Muscle of leg (tissue), 16 donors: ENCODE measurements at places on chromosomes 11 and 22. TPM values are rescaled to one million over a fixed set of nuclear protein-coding genes. Genes with fewer than 3 reads are reported as not detected.

DNA sequence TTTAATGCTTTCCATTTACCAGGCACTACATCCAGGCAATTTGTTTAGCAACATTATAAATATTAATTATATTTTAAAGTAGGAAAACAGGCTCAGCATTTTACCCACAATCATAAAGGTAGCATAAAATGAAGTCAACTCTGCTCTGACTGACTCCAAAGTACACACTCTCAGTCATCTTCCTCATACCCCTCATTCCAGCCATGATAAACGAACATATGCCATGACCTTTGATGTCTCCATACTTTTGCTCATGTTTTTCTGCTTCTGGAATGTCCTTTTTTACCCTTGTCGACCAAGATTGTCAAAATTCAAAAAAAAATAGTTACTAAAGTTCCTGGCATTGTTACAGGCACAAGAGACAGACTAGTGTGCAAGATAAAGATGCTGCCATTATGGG is 77.7 kb upstream of the SOX6 start:
- DNase-seq = no peak

GRCh38 chr11:130413405-130414106 is 14.9 kb downstream of the ADAMTS8 start:
- DNase-seq = no peak

DNA sequence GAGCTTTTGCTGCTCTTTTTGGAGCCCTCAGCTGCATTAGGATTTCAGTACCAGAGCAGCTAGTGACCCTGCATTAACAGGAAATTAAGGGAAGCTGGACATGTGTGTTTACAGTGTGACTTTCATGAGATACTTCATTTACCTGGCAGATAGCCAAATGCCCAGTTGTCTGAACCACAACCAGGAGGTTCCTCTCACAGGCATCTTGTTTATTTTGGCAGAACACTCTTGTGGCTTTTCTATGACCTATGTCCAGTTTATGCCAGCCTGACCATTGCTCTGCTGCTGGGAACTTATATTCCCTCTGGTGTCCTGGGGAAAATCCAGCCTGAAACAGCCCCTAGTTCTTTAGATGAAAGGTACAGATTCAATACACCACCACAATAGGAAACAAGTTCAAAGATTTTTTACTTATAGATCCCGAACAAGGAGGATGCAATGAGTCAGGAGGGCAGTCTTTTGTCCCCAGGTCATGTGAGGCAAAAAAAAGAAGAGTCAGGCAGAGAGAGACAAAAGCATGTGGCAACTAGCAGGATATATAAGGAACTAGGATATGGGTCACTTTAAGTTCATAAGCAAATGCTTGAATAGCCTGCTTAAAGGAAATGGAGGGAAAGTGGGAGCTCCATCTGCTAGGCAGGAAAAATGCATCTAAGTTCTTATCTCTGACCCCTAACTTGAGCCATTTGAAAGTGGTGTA is 379.3 kb downstream of the INSC start:
- peak; percentile 52 for DNase-seq

DNA sequence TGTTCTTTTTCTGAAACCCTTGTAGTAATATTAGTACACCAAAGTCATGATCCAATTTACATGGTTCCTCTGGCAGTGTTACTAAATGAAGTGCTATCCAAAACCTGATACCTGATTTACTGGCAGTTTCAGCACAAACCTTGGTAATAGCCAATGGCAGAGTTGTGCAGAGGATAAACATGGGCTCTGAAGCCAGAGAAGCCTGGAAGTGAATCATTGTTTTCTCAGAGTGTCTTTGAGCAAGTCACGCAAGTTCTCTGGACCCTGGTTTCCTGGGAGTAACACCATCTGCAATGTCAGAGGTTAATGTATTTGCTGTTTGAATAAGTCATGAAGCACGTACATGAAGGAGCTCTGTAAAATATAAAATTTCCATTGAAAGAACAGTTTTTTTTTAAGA is 222.3 kb upstream of the NARS2 start:
- DNase-seq = no peak

- peak; percentile 54 for DNase-seq
These were observed 75.0 kb upstream of the AMPD3 start for GRCh38 chr11:10379871-10380568.

DNA sequence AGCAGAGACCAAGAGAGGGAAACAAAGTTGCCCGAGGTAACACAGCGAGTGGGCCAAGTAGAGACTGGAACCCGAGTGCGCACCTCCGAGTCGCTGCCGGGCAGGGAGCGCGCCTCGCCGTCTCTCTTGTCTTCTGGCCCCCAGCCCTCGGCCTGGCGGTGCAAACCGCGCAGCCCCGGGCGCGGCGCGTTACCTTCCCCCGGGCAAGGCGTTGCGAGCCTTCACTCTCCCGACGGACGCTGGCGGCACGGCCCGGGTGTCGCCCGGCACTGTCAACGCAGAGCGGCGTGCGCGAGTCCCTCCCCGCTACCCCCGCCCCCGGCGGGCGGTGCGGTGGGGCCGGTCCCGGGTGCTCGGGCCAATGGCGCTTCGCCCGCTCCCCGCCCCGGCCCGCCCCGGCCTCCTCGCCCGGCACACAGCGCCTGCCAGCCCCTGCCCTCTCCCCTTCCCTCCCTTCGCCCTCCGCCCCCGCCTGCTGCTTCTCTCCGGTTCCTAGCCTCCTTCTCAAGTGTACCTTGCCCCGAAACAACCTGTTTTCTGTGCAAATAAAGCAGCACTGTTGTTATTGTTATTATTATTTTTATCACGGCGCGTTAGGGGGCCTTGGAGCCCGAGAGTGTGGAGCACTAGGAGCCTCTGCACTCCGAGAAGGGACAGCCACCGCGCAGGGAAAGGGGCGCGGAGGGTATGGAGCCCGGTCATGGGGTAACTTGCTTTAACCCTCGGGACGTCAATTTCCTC is at the start of gene SYTL2:
Gene SYTL2, minus strand, starts transcription at position 271 of the 741 bp plus-strand sequence. CDS start 53,416 bp downstream, outside the sequence.
- DNase-seq = peak; percentile 78

GRCh38 chr11:79438631-79439409 is 2.0 kb downstream of the TENM4 start:
- peak; percentile 53 for DNase-seq

DNA sequence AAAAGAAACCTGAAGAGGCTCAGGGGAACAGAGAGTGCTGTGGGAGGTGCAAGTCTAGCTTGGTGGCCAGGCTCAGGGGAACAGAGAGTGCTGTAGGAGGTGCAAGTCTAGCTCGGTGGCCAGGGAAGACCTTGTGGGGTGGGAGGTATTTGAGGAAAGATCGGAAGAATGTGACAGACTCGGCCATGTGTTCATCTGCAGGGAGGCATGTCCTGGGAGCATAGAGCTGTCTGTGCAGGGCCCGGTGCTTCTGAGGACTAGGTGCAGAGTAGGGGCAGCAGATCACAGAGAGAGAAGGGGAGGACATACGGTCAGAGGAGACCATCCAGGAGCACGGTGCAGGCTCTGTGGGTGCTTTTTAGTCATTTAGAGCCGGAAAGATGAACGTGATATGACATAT is 10.8 kb downstream of the IFITM10 start:
- no peak for DNase-seq

DNA sequence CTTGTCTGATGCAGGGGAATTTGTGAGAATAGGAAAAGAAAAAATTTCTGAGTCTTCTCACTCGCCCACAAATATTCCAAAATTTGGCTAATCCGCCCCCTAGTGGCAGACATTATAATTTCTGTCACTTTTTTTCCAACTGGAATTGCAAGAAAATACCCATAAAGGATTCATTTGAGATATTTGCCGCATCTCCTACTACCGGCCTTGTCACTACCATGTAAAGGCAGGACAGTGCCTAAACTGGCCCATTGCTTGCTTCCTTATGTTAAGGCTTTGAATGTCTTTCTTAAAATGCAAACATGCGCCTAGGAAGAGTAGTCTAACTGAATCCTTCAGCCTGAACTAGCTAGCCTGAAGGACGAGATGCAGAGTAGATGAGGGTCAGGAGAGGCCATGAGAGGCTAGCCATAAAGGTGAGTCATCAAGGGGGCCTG is 9.3 kb upstream of the CEP295 start:
- DNase-seq = peak; percentile 53

GRCh38 chr22:27473533-27473932 is 328.0 kb downstream of the MN1 start:
- no peak for DNase-seq

GRCh38 chr22:28943501-28943879 is 60.1 kb downstream of the ZNRF3 start:
- no peak for DNase-seq

DNA sequence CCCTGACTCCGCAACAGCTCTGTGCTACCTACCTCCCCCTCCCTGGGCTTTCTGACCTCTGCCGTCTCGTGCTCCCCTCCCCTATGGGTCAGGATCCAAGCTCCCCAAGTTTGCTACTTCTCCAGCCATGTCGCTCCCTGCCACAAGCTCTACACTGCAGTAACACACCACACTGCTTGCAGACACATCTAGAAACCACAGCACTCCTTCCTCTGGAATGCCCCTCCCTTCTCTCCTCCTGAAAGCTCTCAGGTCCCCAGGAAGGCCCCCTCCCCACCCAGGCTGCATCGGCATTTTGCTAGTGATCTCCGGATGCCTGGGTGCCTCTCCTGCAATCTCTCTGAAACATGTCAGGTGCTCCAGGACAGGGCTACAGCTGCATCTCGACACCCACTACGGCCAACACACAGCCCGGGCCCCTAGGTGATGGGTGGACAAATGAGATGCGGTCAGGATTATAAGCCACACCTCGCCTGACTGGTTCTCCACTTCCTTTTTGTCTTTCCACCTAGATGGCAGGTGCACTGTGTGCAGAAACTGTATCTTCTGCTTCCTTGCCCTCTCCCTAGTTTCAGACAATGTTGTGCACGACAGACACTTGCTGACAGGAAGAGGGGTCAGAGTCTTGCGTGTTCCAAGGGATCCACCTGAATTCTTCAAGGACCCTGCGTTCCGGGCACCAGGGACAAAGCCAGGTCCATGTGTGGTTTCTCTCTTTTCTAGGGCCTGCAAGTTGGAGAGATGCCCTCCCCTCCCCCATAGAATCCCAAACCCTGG is 22.9 kb downstream of the RPUSD4 start:
- no peak for DNase-seq

GRCh38 chr22:27654546-27655445 is 146.8 kb downstream of the MN1 start:
- DNase-seq = no peak

- peak; percentile 32 for DNase-seq
These were observed 404.6 kb upstream of the CNTN5 start for GRCh38 chr11:98616098-98616655.

DNA sequence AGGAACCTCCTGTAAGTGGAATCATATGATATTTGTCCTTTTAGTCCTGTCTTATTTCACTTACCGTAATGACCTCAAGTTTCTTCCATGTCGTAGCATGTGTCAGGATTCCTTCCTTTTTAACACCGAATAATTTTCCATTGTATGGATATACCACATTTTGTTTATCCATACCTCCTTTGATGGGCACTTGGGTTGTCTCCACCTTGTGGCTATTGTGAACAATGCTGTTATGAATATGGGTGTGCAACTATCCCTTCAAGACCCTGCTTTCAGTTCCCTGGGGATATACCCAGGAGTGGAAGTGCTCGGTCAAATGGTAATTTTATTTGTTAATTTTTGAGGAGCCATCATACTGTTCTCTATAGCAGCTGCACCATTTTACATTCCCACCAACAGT is 244.9 kb upstream of the BLID start:
- no peak for DNase-seq

GRCh38 chr11:19419808-19420207 is 179.1 kb upstream of the E2F8 start:
- no peak for DNase-seq

GRCh38 chr11:124108156-124108555 is 7.1 kb upstream of the VWA5A start:
- DNase-seq = peak; percentile 25

GRCh38 chr11:763549-764321 is 13.6 kb downstream of the GATD1 start:
- no peak for DNase-seq

DNA sequence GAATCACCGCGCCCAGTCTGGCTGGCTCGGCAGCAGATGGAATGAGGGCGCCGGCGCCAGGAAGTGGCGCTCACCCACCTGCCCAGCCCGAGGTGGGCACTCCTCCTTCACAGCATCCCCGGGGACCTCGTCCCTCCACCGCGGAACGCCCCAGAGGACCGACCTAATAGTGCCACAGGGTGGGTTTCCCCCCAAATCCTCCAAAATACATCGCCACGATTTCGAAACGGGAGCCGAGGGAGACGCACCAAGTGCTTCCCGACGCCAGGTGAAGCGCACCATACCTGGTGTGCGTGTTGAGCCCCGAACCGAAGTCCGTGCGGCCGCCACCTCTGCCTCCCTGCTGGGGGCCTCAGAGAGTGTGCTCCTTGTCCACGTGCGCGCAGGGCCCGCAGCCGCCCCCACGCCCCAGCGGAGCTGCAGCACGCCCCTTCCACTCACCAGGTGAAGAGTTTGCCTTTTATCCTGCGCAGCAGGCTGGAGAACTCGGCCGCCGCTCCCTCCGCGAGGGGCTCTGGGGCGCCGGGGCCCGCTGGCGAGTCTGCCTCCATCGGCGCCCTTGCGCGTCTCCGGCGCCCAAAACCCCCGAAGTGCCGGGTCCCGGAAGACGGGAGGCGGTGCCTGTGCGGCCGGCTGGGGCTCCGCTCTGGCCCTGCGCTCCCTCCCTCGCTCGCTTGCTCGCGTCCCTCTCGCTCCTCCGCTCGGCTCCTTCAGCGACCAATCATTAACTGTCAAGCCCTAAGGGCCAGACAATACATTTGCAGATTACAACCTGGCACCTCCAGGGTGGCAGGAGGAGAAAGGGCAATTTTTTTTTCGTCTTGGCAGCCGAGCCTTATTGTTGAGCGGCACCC is at the start of gene SLC35F2:
Gene SLC35F2, minus strand, starts transcription at position 571 of the 854 bp plus-strand sequence. Its CDS starts 20 bp downstream, at position 551.
- peak; percentile 51 for DNase-seq

- DNase-seq = no peak
These were observed 6.0 kb upstream of the TUBA8 start for GRCh38 chr22:18104566-18104965.

GRCh38 chr22:46619240-46619829 is 851 bp upstream of the GRAMD4 start:
- DNase-seq = peak; percentile 61

- DNase-seq = peak; percentile 22
These were observed 83.6 kb upstream of the NCAM1 start for GRCh38 chr11:112877581-112877980.

The VPREB1 gene
- 0.18 TPM for total RNA-seq

The SMTNL1 gene
- 143 TPM for total RNA-seq

The KDM4D gene
- 1.4 TPM for total RNA-seq

The TRIM48 gene
- not detected for total RNA-seq

The KDM4E gene
- not detected for total RNA-seq

The FXYD6 gene
- total RNA-seq = 103 TPM

The ARHGAP20 gene
- total RNA-seq = 7.6 TPM

The CALCB gene
- total RNA-seq = 0.66 TPM

The OR4D5 gene
- 0.04 TPM for total RNA-seq

The NLRP10 gene
- total RNA-seq = not detected

The CARD10 gene
- total RNA-seq = 7.8 TPM

The PIK3IP1 gene
- 4.3 TPM for total RNA-seq

The LRP4 gene
- 11.1 TPM for total RNA-seq
